ENCODE measurements at places on chromosomes 6 and 20.
A peak's percentile ranks its signal among the peaks of the same experiment; 100 is the strongest.

GRCh38 chr6:63824722-63825121 is 189.1 kb downstream of the PHF3 start:
- no peak for DNase-seq

DNA sequence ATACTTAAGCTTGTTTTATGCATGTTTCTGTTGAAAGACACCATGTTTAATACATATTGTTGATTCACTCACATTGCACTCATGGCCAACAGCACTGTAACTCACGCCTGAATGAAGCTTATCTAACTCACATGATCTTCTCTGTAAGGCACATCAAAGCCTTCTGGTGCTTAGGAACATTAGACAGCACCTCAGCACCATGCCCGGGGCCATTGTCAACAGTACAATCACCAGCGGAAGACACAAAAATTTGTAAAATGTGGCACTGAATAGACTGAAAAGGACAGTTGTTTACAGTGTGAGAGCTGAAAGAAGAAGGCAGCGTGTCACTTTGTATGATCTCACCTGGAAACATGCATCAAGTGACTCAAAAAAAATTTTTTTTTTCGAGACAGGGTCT is 8.9 kb upstream of the TCF15 start:
- no peak for DNase-seq

GRCh38 chr20:641516-641875 is 11.5 kb downstream of the SRXN1 start:
- no peak for DNase-seq

GRCh38 chr6:134132494-134133141 is 80.2 kb upstream of the SLC2A12 start:
- DNase-seq: no peak

GRCh38 chr6:37862992-37863391 is 43.5 kb downstream of the ZFAND3 start:
- DNase-seq: no peak

DNA sequence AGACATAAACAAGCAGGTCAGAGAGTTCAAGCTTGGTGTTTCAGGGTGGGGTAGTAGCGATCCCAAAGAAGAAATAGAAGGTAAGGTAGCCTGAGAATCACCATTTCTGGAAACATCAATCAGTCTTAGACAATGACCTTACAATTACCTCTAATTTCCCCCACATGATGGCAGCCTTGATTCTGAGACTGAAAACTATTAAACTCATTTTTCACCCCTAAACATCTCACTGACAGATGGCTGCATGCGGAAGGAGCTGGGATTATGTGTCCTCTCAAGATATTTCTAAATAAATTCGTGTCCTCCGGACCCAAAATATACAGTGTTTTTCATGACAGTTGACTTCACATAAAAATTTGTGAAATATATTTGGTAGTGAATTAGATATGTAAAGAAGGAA is 61.0 kb downstream of the KIF6 start:
- DNase-seq: no peak

DNA sequence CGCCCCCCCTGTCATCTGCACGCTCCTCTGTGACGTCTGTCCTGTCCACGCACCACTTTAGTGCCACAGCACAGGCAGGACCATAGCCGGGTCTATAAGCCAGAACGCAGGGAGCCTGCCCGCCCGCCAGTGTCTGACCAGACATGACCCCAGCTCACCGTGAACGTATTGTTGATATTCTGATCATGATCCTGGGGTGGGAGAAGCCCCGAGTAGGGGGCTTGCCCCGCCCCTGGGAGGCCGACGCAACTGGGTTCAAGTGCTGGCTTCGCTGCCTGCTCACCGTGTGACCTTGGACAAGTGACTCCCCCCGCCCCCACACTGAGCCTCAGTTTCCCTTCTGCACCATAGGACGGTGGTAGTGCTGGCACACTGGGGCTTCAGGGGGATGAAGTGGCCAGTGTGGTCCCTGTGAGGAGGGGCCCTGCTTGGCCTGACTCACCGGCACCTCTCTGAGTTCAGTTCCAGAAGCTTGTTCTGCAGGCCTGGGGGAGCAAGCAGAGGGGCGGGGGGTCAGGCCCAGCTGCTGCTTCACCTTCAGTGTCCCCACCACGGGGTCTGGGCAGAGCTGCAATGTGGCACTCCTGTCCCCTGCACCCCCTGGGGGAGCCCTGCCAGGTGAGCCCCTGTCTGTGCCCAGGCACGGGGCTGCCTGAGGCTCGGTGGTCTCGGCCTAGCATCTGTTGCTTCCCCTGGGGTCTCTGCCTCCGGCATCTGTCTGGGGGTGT is 9.2 kb downstream of the RBBP8NL start:
- DNase-seq: no peak

DNA sequence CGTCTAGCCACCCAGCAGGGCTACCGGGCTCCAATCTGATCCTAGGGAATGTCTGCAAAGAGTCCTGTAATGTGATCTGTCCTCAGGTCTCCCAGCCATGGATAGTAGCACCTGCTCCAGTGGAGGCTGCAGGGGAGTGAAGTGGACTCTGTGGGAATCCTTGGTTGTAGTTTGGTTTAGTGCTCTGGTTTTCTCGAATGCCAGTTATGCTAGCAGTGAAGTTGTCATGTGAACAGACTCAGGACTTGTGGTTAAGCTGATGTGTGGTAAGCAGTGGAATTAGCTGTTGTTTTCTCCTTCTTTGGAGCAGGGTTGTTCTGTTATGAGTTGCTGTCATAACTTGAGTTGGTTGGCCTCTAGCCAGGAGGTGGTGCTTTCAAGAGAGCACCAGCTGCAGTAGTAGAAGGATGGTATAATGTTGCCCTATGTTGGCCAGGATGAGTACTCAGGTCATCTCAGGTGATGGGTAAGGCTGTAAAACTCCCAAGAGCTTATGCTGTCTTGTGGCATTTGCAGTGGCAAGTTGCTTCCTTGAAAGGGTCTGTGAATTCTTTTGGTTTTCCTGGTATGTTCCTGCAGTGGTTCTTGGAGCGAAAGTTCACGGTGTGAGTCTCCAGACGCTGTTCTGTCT is 390.2 kb downstream of the UTRN start:
- peak; percentile 88 for DNase-seq

DNA sequence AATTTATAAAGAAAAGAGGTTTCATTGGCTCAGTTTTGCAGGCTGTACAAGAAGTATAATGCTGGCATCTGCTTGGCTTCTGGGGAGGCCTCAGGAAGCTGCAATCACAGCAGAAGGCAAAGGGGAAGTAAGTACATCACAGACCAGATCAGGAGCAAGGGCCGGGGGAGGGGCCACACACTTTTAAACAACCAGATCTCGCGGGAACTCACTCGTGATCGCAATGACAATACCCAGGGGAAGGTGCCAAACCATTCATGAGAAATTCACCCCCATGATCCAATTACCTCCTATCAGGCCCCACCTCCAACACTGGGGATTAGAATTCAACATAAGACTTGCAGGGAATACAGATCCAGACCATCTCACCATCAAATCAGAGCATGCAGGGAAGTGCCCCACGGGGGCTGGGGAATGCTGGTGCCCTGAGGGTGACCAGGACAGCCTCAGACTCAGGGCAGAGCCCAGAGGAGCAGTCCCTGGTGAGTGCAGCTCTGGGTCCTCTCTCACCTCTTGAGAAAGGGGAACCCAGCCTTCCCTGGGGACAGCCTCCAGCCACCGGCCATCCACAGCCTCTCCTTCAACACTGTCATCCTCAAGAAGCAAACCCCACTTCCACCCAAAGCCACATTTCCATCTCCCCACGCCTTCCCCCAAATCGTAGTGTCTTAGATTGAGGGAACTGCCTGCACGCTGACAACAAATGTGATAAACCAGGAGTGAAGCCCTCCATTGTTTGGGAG is 80.7 kb downstream of the ANKRD60 start:
- DNase-seq: no peak

- no peak for DNase-seq
These were observed 110.3 kb upstream of the CEP85L start for GRCh38 chr6:118761645-118762044.

DNA sequence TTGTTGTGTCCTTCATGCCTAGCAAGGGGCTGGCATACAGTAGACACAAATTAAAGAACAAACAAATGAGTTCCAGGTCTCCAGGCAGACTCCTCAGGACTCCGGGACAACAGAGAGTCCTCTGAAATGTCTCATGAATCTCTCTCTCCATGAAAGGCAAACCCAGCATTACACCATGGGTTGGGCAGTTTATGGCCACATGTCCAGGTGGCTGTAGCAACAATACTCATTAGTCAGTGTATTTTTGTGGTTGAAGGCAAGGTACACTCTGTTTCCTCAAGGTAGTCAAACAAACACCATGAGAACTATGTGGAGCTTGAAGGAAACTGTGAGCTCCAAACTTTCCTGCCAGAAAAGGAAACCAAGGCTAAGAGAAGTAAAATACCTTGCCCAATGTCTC is 62.2 kb downstream of the KCNB1 start:
- no peak for DNase-seq

- DNase-seq: no peak
These were observed 172.9 kb upstream of the SASH1 start for GRCh38 chr6:148169706-148170105.

- DNase-seq: no peak
These were observed 711.1 kb downstream of the EPHA7 start for GRCh38 chr6:92708270-92708669.

GRCh38 chr6:137819740-137820139 is 47.3 kb upstream of the TNFAIP3 start:
- no peak for DNase-seq

DNA sequence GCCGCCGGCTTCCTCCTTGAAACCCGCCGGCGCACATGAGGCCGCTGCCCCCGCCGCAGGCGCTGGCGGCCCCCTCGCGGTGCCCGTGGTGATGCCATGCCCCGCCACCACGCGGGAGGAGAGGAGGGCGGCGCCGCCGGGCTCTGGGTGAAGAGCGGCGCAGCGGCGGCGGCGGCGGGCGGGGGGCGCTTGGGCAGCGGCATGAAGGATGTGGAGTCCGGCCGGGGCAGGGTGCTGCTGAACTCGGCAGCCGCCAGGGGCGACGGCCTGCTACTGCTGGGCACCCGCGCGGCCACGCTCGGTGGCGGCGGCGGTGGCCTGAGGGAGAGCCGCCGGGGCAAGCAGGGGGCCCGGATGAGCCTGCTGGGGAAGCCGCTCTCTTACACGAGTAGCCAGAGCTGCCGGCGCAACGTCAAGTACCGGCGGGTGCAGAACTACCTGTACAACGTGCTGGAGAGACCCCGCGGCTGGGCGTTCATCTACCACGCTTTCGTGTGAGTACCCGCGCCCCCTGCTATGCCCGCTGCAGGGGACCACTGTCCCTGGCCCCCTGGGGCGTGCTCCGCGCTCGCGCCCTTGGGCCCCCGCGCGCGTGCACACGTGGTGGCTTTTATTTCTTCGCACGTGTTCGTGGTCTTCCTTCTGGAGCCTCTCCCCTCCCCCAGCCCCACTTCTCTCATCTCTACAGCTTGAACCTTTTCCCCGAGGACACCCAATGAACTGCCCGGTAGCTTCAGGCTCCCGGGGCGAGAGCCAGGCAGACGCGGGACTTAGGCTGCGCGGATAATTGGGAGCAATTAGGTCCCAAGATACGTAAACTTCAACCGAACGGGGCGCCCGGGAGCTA is 453 bp downstream of the KCNQ5 start:
- no peak for DNase-seq

DNA sequence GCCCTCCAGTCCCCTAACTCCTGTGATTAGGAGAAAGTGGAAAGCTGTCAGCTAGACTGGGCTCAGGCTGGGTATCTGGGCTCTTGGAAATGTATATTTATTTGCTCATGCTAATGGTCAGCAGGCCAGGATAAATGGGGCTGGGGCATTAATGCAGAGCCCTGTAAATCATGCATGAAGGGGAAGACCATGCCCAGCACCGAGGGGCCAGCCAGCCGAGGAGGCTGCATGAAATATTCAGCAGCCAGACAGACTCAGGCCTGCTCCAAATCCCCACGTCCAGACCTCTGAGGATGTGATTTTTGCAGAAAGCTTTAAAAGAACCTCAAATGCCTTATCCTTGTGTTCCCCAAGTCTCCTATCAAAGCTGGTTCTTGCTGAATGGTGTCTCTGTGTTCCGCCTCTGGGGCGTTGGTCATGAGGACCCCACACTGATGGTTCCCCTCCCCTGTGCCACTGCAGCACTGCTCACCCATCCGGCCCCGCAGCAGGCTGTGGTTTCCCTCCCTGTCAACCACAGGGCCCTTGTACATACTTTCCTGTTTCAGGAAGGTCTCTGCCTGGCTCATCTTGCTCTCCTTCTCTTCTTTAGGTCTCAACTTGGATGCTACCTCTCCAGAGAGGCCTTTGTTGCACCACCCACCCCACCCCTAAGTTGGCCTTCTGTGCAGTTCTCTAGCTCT is 358.4 kb downstream of the CDH26 start:
- DNase-seq: no peak

- DNase-seq: no peak
These were observed 304.2 kb downstream of the LRFN2 start for GRCh38 chr6:40282986-40283385.

DNA sequence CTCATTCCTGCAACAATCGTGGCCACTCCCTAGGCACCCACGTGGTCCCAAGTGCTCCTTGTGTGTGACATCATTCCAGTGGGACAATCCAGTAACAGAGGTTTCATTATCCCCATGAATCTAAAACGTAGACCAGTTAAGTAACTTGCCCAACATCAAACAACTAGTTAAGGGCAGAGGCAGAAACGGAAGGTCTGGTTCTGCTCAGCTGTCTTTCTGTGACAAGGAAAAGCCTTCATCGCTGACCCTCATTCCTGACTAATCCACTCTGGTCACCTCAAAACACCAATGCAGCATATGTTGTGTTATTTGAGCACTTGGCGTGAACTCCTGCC is 261.4 kb upstream of the JARID2 start:
- peak; percentile 63 for DNase-seq

GRCh38 chr6:48542191-48542590 is 431.2 kb upstream of the PTCHD4 start:
- DNase-seq: no peak

DNA sequence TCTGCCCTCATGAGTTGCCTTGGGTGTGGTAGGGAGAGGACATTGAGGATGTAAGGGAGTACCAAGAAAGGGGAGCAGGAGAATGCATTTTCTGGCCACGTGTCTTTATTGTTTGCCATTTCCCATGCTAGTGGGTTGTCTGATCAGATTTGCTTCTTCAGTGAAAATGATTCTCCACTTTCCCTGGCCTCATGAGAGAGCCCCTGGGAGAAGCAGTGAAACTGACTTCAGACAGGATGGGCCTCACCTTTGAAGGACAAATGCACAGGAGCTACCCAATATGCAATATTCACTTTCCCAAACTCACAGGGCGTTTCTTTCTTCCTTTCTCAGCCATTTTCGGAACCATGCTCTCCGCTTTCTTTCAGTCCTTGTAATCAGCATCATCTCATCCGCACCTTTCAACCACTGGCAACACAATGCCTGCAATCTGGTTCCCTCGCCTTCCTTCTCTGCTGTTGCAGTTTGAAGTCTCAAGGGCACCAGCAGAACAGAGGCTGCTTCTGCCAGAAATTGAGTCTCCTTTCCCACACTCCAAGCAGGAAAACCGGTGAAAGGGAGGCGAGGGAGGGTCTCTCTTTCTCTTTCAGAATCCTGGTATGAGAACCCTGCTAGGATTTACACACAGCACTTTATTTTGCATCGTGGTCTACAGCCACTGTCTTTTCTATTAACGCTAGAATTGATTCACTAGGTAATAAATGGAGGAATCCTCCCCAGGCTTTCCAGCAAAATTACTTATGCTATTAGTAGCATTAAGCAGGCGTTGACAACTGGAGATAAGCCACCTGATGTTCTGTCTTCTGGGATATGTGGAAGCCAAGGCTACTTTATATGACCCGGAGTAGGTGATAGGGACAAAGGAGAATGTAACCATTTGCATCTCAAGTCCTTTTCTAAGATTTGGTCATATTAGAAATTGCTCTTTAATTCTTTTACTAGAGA is 62.0 kb upstream of the FAM184A start:
- no peak for DNase-seq

GRCh38 chr6:116511424-116512110 is at the start of gene CALHM5:
CALHM5 (plus strand) TSS chr6:116511639; CDS start chr6:116511697, 58 bp downstream.
- DNase-seq: no peak
